Myocyte (in vitro differentiated cells): ENCODE measurements at places on chromosomes 5 and 9.

DNA sequence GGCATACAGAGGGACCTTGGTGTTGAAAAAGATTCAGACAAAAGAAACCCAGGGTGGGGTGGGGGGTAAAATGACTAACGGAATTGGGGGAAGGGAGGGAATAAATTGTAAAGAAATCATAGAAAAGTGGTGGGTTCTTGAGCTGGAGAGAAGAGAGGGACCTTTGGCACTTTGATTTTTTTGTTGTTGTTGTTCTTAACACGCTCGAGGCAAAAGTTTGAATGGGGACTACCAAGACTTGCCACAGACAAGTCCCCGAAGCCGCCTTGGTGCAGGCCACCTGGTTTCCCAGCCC is 616 bp downstream of the VCAN start:
- DNase-seq: no peak

GRCh38 chr9:89243296-89244061 is 64.9 kb upstream of the SHC3 start:
- no peak for DNase-seq

GRCh38 chr9:110638381-110638954 is 30.1 kb upstream of the MUSK start:
- DNase-seq: peak; percentile 57

DNA sequence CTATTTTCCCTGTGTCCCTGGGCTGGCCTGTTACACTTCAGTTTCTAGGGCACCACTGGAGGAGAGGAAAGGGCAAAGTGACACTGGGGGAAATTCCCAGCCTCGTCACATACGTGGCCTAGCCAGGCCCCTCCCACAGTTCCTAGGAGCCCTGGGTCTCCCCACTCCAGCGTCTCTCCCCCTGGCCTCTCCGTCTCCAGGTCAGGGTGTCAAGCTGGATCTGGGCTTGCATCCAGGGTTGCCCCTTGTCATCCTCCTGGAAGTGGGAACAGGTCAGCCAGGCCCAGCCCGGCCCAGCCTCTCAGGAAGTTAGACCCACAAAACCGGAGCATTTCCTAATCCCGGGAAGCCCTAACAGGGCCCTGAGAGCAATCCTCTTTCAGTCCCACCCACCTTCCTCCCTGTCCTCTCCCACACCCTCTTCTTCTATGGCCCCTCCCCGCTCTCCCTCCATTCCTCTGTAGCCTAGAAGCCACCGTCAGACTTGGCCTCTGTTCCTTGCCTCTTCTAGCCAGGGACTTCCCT is 4.7 kb upstream of the TNIP1 start:
- peak; percentile 83 for DNase-seq

DNA sequence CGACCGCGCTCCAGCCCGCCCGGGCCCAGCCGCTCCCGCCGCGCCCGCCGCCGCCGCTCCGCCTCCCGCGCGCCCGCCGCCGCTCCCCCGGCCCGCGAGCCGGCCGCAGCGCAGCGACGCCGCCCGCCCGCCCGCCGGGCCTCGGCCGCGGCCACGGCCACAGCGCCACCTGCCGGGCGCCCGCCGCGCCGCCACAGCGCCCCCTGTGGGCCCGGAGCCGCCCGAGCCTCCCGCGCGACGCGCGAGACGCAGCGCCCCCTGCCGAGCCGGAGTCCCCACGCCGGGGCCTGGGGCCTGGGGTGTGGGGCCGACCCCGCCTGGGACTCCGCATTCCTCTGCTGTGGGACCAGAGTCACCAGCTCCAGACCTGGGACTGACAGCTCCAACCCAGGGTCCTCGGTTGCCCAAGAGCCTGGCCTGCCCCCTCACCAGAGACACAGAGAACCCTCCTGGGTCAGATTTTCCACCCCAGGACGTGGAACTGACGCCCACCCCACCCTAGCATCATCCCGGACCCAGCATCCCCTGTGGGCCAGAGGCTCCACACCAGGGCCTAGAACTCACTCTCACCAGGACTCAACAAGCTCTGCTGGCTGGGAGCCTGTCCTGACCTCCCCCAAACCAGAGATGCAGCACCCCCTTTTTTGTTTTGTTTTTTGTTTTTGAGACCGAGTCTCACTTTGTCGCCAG is at the start of gene RAPGEF1:
RAPGEF1 (minus strand) TSS at position 118 of the 690 bp plus-strand sequence. CDS start 246 bp downstream, outside the sequence.
- DNase-seq: peak; percentile 48

DNA sequence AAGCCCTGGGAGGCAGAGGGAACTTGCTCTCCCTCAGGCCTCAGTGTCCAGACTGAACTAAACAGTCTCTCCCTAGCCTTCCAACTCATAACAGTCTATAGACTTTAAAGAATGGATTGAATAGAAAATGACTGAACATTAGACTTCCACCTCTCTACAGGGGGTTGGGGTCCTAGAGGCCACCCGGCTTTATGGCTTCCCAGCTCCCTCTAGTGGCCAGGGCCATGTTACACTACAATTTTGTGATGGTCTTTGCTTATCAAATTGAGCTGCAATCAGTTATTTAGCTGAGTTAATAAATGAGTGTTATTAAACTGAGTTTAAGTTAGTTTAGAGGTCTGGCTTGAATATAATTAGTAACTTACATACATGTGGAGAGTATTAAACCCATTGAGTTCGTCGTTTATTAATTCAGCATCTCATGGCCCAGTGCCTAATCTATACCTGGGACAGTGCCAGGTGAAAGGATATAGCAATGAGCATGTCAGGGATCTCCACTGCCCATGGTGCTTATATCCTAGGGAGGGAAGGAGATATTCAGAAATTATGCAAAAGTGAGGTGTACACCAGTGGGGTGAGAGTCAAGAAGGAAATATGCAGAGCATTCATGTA is 105.2 kb downstream of the SH3TC2 start:
- DNase-seq: peak; percentile 52

DNA sequence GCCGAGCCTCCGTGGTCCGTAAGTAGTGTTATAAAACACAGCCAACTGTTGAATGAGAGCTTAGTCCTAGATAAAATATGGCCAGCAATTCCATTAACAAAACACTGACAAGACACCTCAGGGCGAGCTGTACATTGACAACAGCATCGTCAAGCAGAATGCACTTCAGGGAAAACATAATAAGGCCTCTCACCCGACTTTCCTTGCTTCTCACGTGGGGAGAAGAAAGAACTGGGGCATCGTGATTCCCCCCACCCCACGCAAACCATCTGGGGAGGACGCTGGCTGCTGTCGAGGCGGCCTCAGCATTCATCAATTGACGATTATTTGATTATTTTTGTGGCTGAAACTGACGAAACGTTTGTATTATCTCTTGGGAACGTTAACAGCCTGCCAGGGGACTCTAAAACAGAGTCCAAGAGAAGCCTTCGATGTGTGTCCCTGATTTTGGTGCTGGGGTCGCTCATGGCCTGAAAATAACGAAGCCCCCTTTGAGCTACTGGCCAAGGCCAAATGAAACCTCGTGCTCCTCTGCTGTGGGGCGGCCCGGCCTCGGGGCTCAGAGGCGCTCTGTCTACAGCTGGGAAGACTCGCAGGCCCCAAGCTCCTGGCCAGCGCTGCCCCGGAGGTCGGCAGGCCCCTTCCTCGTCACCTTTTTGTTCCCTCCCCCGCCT is 464 bp downstream of the GDF9 start:
- no peak for DNase-seq

DNA sequence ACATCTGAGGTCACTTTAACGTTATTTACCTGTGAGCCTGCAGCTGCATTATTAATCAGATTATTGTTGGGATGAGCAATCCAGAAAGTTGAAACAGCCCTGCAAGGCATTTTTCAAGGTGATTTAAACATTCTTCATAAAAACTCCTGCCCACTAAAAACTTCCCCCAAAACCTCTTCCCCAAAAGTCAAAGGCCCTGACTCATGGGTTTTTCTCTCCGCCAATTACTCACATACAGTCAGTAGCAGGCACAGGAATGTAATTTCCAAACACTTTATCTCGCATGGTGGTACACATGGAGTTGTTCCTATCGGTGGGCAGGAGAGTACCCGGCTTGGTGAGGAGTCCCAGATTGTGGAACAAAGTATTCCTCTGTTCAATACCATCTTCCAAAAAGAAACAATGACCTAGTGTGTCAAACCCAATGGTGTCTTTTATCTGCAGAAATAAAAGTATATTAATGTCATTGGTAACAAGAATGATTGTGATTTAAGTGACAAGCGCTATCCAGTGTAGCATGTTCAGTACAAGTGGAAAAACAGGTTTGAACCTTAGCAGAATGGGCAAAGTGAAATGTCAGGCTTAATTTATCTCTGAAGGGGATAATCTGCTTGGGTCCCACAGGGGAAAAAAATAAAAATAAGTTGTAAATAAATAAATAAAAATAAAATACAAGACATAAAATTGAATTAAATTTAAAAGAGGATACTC is 38.3 kb downstream of the CEMIP2 start:
- no peak for DNase-seq

DNA sequence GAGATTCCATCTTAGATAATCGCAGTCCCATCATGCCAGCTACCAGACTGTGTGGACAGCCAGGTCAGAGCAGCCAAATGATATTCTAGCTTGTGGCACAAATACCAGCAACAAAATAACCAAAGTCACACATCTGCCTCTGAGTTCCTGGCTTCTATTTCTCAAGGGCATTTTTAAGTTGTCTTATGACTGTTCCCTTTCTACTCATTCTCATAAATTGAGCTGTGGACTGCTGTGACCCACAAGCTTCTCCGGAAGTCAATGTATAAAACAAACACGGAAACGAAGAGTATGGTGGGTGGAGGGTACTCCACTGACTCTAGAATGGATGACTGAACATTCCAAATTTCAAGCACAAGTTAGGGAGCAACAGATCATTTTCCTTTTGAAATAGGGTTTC is 43.9 kb downstream of the PDCD1LG2 start:
- peak; percentile 20 for DNase-seq

DNA sequence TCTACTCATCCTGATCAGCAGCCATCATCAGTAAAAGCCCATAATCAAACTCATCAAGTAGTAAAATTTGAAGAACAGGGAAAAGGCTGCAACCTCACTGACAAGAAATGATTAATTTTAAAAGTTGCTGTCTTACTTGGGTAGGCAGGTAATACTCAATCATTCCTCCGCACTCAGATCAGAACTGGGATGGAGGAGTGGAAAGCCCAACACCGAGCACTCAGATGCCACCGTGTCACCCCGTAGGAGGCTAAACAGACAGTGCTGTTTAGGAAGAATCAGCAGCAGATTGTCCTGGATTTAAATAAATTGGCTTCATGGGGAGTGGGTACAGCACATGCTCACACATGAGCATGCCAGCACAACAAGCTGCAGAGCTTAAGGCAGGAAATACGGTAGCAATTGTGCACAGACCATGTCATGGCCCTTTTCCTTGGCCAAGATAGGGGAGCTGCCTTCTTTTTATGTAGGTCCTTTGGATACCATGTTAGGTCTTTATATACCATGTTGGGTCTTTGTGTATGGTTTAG is 92.6 kb upstream of the CDH6 start:
- DNase-seq: no peak

DNA sequence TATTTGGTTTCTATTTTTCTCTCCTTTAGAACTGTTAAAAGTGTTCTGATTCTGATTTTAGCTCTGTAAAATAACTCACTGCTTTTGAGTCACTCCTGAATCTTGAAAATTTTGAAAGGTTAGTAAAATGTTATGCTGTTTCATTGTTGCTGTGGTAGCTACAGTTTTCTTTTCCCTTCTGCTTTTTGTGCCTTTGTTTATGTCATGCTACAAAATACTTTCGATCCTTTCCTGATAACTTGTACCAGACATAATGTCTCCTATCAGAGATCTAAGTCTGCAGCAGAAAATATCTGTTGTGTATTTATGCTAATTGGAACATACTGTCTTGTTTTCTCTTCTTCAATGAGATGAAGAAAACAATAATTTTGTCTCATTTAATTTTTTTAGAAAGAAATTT is 26.9 kb upstream of the CEP120 start:
- no peak for DNase-seq

DNA sequence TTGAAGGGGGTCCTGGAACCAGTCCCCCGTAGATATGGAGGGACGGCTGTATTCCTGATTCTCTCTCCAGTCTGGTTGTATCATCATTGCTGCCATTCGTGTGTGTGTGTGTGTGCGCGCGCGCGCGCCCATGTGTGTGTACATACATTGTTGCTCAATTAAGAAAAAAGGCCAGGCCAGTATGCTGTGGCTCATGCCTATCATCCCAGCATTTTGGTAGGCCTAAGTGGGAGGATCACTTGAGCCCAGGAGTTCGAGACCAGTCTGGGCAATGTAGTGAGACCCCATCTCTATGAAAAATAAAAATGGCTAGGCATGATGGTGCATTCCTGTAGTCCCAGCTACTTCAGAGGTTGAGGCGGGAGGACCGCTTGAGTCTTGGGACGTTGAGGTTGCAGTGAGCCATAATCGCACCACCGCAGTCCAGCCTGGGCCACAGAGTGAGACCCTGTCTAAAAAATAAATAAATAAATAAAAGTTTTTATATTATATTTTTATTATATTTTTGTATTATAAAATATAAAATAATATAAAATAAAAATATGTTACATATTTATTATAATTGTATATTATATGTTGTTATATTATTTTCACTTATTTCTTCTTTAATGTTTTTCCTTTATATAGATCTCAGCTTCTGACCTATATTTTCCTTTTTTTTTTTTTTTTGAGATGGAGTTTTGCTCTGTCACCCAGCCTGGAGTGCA is 53.2 kb downstream of the SPIN1 start:
- DNase-seq: no peak

DNA sequence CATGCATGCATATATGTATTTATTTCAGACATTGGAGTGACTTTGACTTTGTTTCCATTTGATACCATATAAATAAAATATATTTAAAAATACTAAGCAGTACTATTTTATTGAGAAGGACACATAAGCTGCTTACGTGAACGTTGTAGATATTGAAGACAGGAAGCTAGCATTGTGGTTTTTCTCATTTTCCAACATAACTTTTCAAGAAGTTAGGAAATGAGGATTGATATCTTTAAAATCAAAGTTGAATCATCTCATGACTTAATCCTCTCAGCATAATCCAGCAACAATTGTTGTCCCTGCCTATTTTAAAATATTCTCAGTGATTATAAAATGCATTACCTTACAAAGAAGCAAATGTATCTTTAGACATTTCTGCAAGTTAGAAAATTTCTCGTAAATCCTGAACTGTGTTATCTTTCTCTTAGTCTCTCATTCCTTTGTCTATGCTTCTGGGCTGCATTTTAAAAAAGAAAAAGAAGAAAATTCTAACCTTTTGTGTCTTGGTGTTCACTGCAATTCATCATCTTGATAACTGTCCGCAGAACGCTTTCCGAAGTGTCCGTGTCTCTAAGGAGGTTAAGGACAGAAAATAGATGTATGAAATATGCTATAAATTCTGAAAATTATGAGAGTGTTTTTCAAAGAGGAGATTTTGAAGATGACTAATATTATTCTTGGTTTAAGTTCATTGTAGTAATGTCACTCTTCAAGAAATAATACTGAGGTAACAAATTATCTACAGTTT is 1089.9 kb upstream of the CDH6 start:
- DNase-seq: no peak

GRCh38 chr5:158246661-158247060 is 387.7 kb upstream of the CLINT1 start:
- no peak for DNase-seq
